ENCODE measurements at places on chromosomes 16 and 17.
A peak's percentile ranks its signal among the peaks of the same experiment; 100 is the strongest.

DNA sequence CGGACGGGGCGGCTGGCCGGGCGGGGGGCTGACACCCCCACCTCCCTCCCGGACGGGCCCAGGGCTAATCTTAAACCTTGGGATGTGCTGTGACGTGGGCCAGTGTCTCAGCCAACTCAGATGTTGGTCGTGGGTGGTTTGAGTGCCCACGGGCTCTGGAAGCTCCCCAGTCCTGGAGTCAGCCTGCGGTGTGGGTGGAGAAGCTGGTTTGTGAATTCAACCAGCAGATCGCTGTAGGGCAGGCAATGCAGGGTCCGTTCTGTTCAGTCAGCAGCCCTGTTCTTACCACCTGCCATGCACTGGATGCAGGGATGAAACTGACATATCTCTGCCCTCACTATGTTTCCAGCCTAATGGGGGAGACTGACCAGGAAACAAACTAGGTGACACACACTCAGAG lies 8.0 kb upstream of the ZNF500 start:
- no peak for DNase-seq

DNA sequence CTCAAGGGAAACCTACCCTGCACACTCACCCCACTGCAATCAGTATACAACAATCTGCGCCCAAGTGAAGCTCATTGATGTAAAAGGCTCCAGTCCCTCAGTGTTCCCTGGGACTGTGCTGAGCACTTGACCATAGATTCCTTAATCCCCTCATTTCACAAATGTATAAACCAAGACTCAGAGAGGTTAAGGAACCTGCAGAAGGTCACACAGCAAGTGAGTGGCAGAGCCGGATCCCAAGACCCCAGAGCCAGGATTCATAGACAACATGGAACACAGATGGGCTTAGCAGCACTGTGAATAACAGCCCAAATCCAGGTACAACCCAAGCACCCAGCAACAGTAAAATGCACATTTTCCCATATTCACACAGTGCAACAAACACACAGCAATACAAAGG lies 225.7 kb downstream of the C16orf78 start:
- no peak for DNase-seq

- DNase-seq: no peak
Observed at GRCh38 chr17:63240106-63240505, 206.0 kb downstream of the CYB561 start.

- DNase-seq: no peak
Observed at GRCh38 chr17:58370309-58370708, 18.3 kb upstream of the SUPT4H1 start.

DNA sequence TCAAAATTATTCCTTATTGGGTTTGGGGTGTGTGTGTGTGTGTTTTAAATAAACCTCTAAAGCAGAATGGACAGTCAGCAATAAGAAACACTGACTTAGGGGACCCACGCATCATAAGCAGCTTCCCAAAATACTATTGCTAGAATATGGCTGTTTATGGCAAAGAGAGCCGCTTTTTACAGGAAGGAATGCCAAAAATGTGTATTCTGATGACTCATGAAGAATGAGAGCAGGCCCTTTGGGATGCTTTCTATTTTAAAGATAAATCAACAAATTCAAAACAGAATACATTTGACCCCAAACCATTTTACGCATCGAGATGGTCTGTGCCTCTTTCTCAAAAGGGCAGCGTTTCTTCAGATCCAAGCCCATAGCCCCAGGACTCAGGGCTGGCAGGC lies 37.5 kb downstream of the ARHGAP17 start:
- no peak for DNase-seq

GRCh38 chr17:76271669-76272540 lies 6.8 kb downstream of the UBALD2 start:
- no peak for DNase-seq

- DNase-seq: no peak
Observed at GRCh38 chr17:68248199-68248825, 469 bp downstream of the AMZ2 start.

DNA sequence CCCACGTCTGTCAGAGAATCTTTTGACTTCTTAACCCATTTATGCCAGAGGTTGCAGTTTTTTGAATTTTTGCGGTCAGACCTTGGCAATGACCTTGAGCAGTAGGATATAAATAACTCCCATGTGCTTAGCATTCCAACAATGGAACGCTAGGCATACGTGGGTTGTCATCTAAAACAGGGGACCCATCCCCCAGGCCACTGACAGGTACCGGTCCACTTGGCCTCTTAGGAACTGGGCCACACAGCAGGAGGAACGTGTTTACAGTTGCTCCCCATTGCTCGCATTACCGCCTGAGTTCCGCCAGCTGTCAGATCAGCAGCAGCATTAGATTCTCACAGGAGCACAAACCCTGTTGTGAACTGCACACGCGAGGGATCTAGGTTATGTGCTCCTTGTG lies 76.8 kb upstream of the LGALS9 start:
- no peak for DNase-seq

DNA sequence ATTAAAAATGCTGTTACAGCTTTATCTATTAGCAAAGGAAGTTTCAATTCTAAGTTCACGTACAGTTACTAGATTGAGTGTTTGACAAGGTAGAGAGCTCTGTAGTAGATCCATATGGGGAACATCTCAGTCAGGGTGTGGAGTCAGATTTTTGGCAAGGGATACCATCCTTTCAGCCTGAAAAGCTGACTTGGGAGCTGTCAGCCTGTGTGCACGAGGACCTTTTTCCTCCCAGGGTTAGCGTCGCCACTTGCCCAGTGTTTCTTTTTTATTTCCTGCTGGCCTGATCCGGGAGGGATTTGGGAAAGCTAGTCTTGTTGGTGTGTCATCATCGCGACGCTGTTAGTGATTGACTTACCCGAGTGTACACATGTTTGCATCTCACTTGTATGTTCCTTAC lies 29.5 kb downstream of the WWOX start:
- DNase-seq: no peak

DNA sequence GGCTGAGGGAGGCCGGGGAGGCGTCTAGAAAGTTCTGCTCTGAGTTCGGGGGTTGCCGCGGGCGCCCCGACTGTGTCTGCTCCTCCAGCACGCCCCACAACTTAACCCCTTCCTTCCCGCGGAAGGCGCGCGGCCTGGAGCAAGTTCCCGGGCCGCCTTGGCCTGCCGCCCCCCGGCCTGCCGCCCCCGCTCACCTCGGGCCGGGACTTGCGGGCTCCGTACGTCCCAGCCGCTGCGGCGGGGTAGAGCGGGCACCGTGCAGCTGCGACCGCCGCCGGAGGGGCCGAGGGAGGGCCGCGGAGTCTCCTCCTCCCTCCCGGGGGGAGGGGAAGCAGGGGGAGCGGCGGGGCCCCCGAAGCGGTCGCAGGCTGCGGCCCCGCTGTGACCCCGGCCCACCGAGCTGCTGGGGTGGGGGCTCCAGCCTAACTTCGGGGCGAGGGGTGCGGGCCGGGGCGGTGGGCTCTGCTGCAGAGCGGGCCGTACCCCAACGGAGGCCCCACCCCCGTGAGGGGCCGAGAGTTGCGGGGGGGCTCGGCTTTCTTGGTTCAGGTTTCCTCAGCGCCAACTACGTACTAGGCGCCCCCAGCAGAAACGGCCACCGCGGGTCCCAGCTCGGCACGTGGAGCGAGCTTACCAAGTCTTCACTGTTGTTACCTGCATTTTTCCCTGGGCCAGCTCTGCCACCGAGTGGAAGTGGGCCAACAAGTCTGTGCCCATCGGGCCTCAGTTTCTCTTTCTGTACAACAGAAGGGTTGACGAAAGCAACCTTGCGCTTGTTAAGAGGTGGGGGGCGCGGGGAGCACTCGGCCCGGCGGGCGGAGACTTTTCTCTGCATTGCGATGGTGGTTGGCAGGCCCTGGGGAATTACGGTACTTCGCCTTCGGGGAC lies at the start of gene CCDC102A:
CCDC102A (minus strand) TSS at position 266 of the 888 bp plus-strand sequence. CDS start 7,394 bp downstream, outside the sequence.
- DNase-seq: peak; percentile 85

All from NB4 (cell line).